Esophagus mucosa (tissue), 1 donor: ENCODE measurements at places on chromosomes 1 and 21.

DNA sequence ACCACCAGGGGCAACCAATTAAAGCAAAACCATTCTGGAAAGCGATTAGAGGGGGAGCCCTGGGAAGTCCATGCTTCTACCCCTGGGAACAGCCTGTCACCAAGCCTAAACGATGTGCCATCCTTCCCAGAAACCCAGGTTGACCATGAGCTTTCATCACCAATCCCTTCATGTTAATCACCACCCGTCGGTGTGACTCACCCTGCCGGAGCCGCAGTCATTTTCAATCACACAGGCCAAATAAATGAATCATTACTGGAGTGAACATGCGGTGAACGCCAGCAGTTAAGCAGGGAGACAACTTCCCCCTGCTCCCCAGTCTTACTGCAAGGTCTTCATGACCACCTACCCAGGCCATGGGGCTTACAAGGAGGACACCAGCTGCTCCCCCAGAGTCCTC is 308.8 kb downstream of the AJAP1 start:
- peak; percentile 64 for ATAC-seq

- no peak for ATAC-seq
Measured at GRCh38 chr1:29527314-29528004, 291.1 kb downstream of the PTPRU start.

- ATAC-seq: no peak
Measured at GRCh38 chr1:112342558-112342957, 53.5 kb upstream of the CTTNBP2NL start.

- ATAC-seq: no peak
Measured at GRCh38 chr1:77830946-77831345, 51.5 kb downstream of the MIGA1 start.

DNA sequence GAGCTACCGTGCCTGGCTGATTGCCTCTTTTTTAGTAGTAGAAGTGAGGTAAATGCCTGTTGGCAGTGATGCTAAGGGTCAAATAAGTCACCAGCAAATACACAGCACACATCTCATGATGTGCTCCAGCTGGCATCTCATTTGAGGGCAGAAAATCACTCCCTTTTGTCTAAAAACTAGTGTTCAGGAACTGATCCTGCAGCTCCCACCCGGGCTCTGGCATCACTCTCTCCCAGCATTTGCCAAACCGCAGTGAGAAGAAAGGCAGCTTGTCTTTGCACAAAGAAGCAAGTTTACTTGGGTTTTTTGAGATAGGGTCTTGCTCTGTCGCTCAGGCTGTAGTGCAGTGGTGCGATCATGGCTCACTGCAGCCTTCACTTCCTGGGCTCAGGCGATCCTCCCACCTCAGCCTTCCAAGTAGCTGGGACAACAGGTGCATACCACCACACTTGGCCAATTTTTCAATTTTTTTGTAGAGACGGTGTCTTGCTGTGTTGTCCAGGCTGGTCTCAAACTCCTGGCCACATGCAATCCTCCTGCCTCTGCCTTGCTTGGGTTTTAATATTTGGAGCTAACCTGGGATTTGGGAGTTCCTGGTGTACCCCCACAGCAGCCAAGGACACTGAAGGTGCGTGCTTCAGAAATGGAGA is 4.1 kb downstream of the RBP7 start:
- no peak for ATAC-seq

GRCh38 chr1:48405400-48405799 is 66.6 kb downstream of the SPATA6 start:
- no peak for ATAC-seq

- ATAC-seq: no peak
Measured at GRCh38 chr1:219296430-219297355, 123.0 kb downstream of the LYPLAL1 start.

- no peak for ATAC-seq
Measured at GRCh38 chr1:180053594-180054567, 99.3 kb downstream of the CEP350 start.

DNA sequence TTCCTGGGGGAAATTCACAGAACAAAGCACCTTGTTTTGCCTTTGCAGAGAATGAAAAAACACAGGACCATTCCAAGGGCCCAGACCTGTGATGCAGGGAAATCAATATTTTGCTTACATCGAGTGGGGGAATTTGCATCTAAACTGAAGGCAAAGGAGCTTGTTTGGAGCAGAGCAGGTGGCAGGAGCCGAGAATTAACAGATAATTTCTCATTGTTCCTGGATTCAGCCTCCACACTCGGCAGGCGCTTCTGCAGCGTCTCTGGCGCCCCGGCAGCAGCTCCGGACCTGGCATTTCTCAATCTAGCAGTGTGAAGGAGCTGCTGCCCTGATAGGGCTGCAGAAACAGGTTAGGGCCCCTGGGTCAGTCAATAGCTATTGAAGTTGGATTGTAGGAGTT is 2.0 kb upstream of the SYT6 start:
- ATAC-seq: no peak

- no peak for ATAC-seq
Measured at GRCh38 chr1:111274653-111275052, 16.0 kb upstream of the CHIA start.

DNA sequence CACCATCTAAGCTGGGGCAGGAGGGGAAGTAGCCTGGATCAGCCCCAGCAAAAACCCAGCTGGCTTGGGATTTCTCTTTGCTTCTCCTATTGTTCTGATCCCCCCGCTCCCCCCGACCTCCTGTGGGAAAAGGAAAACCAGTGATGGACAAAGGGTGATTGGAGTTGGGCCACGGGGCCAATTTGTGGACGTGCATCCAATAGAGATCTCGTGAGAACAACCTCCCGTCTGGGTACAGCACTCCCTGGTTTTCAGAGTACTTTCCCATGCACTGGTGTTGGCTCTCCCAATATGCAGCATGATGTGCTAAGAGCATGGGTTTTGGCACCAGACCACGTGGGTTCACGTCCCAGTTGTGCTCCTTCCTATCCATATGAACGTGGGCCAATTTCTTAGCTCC is 9.0 kb downstream of the BLACAT1 start:
- ATAC-seq: no peak

DNA sequence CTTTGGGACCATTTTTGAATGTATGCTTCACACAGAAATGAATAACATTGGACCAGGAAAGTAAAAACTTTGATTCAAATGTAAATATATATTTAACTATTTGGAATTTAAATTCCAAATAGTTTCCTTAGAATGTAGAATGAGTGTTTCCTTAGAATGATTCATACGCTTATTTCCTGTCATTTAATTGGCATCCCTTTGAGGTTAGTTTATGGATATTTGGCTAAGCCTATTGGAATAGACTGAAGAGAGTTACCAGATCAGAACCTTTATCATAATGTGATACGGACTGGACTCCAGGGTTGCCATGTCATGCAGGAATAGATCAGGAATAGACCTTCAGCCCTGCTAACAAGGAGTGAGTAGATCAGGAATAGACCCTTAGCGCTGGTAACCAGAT is 133.1 kb downstream of the TNNI3K start:
- ATAC-seq: no peak

DNA sequence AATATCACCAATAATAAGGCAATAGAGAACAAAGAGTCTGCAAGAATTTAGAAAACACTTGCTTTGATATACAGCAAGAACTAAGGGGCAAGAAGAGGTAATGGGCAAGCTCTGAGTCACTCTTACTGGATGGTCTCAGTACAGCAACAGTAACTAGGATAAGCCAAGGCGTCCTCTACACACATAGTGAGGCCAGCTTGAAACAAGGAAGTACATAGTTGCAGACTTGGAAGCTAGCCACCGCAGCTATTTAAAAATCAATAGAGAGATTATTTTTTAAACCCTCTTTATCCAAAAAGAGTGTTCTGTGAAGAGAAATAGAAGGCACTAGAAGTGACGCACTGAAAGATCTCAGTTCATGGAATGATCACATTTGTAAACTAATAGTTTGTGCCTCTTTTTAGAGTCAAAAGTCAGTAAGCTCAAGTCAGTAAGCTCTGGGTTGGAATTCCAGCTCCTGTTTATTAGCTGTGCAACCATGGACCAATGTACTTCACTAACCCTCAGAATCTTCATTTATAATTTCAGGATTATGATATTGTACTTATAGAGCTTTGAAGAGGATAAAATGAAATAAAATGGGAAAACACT is 118.6 kb downstream of the AKT3 start:
- ATAC-seq: peak; percentile 63

DNA sequence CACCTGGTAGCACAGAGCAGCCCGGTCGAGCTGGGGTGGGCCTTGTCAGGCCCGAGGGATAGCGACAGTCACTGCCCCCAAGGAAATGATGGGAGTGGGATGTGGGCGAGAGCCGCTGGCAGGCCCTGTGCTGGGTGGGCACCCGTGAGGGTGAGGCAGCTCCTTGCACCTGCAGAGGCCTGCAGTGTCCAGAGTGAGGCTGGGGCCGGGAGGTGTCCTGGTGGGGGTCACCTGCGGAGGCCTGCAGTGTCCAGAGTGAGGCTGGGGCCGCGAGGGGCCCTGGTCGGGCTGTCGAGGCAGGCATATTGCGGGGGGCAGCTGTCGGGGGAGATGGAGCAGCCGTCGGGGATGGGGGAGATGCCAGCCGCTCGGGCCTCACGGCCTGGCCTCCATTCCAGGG is 49.5 kb downstream of the SLC19A1 start:
- ATAC-seq: no peak

DNA sequence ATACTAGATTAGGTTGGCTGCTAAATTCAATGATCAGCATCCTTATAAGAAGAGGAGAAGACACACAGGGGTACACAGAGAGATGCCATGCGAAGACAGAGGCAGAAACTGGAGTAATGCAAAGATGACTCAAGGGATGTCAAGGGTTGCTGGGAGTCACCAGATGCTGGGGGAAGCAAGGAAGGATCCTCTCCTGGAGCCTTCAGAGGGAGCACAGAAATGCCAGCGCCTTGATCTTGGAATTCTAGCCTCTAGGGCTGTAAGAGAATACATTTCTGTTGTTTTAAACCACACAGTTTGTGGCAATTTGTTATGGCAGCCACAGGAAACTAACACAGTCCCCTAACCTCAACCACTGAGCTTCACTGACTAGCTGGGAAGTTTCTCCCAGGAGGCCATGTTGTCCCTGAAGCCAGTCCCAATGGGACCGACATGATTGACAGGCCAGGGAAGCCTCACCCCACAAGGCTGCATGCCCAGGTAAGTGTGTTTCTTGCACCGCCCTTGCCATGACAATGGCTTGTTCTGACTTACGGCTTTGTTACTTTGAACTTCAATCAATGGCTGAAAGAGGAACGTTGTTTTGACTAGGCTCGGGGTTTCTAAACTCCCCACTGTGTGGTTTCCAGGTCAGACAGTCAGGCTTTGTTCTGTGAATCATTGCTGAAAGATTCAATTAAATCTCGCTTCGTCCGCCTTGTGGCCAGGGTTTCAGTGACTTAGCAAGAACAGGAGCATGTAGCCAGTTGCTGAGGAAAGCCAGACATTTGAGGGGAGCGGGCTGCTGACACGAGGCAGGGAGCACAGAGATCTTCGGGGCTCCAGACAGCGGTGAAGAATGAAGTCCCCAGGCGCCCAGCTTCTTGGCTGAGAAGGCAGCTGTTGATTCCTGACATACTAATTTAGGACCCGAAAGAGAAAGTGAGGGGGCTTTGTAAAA is 62.3 kb downstream of the RUNX1 start:
- peak; percentile 45 for ATAC-seq

GRCh38 chr21:40471103-40471502 is 375.9 kb downstream of the DSCAM start:
- no peak for ATAC-seq

DNA sequence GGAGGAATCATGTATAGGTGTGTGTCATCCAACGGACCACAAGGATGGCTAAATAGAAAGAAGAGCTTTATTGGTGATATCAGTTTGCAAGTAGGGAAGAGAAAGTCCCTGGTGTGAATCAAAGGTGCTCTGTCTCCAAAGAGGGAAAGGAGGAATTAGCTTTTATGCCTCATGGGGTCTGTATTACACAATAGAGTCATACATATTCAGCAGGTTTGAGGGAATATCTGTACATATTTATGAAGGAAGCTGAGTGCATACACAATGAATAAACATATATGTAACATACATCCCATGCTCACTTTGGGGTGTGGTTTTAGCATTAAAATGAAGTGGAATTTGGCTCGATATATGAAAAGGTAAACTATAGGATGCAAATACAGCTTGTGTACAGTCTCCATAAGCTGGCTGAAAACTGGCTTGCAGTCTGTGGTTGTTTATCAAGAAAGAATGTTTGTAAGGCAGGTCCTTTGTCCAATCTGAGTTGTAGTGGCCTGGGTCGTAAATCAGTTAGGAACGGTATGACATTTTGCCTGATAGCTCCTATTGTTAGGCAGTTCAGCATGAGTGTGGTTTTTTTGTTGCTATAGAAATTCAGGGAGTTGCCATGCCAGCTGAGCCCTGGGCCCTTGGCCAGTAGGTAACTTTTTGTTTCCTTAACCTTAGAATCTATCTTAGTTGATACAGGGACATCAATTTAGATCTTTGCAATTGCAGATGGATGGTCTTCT is 198.0 kb upstream of the ZP4 start:
- ATAC-seq: no peak

GRCh38 chr1:208724079-208724478 is 479.9 kb upstream of the PLXNA2 start:
- no peak for ATAC-seq

DNA sequence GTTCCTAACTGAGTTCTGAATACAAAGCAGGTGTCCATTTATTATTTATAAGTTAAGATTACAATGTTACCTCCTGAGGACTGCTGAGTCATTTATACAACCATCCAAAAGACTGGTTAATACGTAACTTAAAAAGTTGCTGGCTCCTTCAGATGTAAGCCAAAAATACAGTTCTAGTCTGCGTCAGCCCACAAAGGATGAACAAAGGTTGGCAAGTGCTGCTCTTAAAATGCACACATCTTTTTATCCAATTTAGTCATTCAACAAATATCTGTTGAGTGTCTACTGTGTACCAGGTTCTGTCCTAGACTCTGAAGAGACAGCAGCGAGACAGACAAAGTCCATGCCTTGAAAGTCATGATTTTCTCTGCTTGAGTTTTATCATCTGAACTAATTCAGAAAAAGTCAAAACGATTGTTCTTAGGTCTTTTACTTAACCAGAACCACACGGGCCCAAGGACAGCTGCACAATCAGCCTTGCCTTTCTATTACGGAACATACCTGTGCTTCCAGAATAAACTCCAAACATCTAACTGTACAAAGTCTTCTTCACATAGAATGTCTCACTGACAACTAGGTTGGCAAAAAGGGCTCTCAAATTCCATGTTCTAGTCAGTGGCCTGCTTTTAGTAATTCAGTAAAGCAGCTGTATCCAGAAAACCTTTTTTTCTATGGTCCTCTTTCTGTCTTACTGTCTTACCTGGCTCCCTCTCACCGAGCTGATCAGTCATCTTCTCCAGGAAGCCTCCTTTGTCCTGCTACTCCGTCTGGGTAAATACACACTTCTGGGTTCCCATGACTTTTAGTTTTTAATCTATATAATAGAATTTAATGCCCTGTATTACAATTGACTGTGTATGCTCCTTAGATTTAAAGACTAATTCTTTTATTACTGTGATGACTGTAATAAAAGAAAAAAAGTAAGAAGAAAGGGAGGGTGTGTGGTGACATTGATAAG is 15.5 kb upstream of the CNN3 start:
- no peak for ATAC-seq

DNA sequence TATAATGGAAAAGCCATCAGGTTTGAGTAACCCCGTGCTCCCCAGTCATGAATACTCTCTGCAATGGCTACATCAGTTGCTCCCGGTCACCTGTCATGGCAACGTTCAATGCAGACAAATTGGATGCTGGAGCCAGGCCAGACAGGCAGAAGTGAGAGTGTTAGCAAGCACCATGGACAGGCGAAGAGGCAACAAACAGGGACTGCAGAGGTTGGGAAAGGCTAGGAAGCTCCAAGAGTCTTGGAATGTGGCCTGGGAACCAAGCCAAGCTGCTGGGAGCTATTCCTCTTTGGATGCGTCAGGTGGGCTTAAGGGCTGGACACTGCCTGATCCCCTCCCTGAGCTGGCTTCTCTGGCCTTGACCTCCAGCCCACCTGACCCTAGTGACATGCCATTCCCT is 102.9 kb downstream of the ACTL8 start:
- ATAC-seq: no peak

- no peak for ATAC-seq
Measured at GRCh38 chr1:21749109-21749508, 33.8 kb downstream of the USP48 start.
